NCI-H1092 (cell line): ENCODE measurements at places on chromosomes 2 and 18.

- DNase-seq = no peak
These were observed 53.8 kb downstream of the TRAPPC12 start for GRCh38 chr2:3433339-3433699.

DNA sequence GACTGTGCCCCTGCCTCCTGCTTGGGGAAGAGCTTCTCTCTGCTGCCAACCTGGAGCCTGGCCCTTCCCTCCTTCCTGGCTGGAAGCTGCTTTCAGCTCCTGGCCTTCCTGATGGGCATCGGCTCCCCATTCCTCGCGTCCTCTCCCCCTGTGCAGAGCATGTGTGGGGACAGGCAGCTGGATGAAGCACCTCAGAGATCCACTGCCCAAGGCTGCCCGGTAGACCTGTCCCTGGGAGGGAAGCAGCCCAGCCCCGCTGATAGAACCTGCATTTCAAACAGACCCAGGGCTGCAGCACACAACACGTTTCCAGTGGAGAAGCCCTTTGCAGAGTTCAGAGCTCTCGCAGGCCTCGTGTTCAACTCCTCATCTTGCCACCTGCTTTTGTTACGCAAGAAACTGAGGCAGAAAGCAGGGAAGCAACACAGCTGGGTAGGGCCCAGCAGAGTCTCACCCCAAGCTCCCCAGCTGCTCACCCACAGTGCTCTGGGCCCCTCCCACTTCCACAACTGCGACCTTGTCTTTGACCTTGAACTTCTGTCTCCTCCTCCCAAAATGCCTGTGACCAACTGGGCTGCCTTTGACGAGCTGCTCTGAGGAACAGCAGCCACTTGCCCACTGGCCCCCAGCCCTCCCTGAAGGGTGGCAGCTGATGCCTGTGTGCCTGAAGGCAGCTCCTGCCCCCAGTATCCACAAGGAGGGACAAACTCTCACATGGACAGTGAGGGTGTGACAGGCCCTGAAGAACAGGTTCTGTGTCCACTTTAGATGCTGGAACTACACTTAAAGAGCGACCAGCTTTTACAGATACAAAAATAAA lies 65.5 kb downstream of the PARD6G start:
- no peak for DNase-seq

GRCh38 chr2:67510745-67511144 lies 113.6 kb downstream of the ETAA1 start:
- DNase-seq = no peak

DNA sequence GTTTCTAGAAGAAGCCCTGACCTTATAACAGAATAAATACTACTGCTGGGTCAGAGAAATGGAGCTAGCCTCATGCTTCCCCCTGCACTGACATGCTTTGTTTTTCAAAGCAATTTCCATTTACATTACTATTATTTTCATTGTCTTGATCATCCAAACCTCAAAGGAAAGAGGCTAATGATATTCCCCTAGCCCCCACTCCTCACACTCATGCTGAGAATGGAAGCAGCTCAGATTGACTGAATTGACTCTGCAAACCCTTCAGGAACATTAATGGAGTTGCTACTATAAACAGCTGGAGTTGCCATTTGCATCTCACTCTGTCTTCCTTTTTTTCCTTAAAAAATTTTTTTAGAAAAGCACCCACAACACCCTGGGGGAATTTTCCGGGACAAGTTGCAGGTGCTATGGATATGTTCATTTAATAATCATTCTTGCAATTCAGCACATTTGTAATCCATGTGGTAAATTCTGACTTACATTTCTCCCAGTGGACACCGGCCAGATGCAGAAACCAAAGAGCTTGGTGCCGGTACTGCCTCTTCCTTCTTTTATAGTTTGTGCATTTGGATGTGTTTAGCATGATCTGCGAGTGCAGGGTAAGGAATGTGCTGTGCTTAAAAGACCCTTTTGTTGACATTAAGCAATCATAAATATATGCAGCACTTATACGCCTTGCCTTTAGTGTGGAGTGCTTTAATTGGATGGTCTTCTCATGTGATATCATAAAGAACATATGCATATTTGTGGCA lies 103.3 kb upstream of the OSR1 start:
- no peak for DNase-seq

DNA sequence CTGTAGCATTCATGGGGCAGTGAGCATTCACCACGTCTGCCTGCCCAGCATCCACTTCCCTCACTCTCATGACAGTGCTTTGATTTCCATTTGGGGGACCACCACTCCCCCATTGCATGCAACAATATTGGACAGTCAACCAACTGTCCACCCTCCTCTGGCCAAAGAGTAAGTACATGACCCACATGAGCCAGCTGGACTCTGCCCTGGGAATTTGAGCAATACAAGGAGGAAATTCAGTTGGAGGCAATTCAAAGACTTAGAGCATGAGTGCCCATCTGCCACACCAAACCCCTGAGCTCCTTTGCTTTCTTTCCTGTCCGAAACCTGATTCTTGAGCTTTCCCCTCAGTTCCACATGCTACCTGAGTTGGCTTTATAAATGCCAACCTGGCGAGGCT lies 41.7 kb upstream of the PNO1 start:
- DNase-seq = no peak

GRCh38 chr18:45775241-45775676 lies 50.2 kb upstream of the SIGLEC15 start:
- no peak for DNase-seq
